Activated CD8-positive, alpha-beta memory T cell treated with anti-CD3 and anti-CD28 coated beads for 1 hour (primary cell): ENCODE measurements at places on chromosomes 2 and 18.

DNA sequence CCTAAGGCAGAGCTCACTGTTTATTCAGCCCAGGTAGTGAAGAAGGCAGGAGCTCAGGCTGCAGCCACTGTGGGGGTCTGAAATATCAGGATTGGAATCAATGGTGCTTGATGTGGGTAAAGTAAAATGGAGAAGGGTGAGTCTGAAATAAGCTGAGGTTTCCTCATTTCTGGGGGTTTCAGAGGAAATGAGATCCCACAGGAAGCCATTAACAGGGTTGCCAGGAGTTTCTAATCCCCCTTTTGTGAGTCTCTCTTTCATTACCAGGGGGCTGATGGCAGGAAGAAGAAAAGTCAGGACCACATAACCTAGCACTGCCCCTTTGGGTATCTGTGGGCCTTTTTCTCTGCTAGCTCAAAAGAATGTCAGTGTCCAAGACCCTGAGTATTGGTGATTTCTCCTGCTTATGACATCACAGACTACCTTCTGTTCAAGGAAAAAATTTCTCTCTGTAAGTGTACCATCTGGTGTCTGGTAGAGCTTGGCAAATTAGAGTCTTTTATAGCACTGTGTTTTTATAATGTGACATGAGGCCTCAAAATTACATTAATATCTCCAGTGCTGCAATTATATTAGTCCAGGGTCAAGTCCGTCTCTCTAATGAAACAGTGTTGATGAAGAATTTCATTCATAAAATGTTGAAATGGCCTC lies 56.0 kb downstream of the LBH start:
- DNase-seq: no peak

- DNase-seq: no peak
Measured at GRCh38 chr2:85132834-85133637, at the start of gene TCF7L1. TCF7L1 (plus strand) TSS chr2:85133392; CDS start chr2:85133685, 293 bp downstream.

GRCh38 chr18:78980777-78981380 lies 1.3 kb downstream of the SALL3 start:
- no peak for DNase-seq

DNA sequence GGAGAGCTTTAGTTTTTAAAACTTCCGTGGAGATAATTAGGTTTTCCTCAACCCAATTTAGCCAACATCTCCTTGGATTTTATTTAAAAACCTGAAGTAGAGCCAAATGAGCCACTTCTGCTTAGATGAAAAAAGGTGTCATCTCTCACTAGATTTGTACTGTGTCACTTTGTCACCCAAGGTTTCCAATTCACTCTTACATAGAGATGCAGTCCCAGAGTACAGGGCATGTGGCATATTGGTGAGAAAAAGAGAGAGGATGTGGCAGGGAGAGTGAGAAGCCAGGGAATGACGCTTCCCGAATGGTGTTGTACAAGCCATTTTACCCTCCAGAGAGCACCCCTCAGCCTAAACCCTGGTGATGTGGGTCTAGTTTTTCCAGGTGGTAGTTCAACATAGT lies 44.4 kb upstream of the CTLA4 start:
- no peak for DNase-seq

GRCh38 chr18:9867071-9867594 lies 18.6 kb upstream of the TXNDC2 start:
- DNase-seq: no peak

DNA sequence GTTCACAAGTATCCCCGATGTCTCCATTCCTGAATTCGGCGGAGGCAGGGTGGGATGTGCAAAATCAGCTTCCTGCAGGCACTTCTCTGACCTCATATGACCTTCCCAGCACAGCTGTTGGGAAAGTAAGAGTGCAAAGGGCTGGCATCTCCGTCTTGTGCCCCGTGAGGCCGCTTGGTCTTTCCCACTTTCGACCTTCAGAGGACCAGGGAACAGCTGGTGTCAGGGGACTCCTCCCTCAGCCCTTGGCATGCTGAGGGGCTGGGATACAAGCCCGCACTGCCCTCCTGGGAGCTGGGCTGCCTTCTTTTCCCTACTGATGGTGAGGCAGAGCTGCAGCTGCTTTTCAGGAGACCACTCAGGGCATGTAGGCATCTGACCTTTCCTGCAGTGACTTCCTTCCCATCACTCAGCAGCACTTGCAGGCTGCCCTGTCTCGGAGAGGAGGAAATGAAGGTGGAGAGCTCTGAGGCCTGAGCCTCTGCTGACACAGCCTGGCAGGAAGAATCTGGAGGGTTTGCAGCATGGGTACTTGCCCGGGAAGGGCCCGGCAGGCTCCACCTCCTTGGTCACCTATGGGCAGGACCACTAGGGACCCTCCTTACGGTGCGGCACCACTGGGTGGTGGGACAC lies 277.2 kb upstream of the HS6ST1 start:
- DNase-seq: no peak

DNA sequence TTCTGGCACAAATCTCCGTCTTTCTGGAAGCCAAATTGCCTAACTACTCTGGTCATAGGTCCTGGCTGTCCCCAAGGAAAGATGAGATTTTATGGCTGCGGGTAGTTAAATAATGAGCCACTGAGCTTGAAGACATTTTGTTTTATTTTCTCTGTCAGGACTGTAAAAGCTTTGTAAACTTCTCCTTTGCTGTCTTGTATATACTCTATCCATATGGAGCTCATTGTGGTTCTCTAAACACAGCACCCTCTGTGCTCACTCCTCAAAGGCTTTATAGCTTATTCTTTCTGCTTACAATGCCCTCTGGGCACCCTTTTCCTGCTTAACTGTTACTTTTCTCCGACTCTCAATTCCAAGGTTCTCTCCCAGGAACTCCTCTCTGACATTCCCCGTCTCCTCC lies 209.1 kb downstream of the CMPK2 start:
- DNase-seq: no peak

DNA sequence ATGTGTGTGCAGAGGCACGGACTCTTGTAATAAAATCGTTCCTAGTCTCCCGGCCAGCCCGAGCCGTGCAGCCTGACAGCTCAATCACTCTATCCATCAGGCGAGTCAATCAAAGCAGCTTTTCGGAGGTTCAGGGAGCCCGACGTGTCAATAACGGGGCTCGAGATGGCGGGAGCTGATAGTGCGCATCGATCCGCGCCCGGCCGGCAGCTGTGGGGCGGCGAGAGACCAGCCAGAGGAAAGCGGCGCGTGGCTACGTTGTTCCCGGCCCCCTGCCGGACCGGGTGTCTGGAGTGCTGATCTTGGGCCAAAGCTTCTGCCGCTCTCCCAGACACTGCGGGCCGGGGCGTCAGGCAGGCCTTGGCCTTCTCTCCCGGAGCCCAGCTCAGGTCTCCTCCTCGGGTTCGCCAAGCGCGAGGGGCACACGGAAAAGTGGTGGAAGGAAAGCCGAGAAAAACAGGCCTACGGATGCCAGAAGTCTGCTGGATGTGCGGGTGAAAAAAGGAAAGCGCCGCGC lies 2.4 kb downstream of the EN1 start:
- DNase-seq: no peak

GRCh38 chr2:175383286-175383685 lies 201.8 kb upstream of the ATP5MC3 start:
- no peak for DNase-seq

DNA sequence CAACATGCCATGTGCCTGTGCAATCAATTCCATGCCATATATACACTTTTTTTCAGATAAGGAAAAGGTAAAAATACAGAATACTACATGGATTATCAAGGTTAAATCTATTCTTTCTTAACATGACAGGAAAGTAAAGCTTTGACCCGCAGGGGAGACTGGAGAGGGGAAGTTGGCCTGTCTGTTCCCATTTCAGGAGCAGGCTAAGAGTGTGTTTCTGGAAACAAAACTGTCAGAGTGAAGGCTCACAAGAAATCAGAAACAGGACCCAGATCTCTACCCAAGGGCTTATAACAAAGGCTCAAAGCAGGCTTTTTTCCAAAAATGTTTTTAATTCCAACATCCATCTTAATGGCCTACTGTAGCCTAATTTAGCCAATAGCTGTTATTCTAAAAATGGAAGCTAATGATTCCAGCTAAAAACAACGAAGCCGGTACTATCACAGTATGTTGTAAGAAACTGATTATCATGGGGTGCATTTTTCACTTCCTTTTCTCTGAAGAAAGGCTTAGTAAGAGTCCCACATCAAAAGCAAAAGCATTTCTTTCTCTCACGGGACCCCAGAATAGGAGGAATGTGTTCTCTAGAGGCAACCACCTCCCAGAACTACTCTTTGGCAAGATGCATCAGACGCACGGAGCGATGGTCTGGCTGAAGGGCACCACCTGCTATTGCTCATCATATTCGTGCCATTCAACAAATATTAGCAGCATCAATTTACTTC lies 41.4 kb downstream of the FECH start:
- no peak for DNase-seq

GRCh38 chr18:79610461-79611039 lies 69.1 kb upstream of the CTDP1 start:
- DNase-seq: no peak

DNA sequence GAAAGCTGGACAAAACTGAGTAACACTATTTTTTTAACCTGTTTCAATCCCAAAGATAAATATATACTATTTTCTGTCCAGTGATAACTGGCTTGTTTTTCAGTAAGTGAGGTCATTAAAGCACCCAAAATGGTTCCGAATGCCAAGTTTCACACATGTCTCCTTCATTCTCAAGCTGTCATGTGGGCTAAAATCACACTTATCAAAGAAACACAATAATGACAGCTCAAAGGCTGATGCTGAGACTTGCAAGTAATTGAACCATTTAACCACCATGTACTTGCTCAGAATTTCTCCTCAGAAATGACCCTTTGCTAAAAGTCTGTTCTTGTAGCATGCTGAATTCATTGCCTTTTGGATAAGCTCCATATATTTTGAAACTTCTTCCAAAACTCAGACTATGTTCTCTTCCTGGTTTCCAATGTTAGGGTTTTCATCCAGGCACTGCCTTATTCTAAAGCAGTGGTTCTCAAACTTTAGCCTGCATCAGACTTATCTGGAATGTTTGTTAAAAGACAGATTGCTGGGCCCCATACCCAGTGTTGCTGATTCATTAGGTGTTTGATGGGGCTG lies 149.8 kb downstream of the VWC2L start:
- no peak for DNase-seq

- no peak for DNase-seq
Measured at GRCh38 chr2:240346015-240346752, 89.3 kb upstream of the GPC1 start.

- DNase-seq: no peak
Measured at GRCh38 chr2:117137371-117137770, 677.1 kb upstream of the DDX18 start.

DNA sequence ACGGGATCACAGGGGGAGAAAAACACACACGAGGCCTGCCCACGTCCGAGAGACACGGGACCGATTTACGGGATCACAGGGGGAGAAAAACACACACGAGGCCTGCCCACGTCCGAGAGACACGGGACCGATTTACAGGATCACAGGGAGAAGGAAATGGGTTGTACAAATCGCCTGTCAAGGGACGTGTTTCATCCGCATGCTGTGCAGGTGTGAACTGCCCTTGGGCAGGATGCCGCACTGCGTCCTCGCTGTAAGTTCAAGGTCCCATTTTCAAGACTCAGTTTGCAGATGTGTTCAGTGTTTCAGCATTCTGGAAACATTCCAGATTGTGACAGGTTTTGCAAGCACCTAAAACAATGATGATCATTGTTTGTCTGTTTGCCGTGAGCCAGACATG lies 2.3 kb upstream of the KCNG2 start:
- no peak for DNase-seq

GRCh38 chr18:22933966-22934423 lies 867 bp downstream of the RBBP8 start:
- no peak for DNase-seq

GRCh38 chr2:149353421-149353820 lies 23.0 kb downstream of the LYPD6 start:
- no peak for DNase-seq

GRCh38 chr18:10784596-10785202 lies 258.9 kb downstream of the NAPG start:
- no peak for DNase-seq

- DNase-seq: no peak
Measured at GRCh38 chr2:51997571-51997970, 965.6 kb upstream of the NRXN1 start.

DNA sequence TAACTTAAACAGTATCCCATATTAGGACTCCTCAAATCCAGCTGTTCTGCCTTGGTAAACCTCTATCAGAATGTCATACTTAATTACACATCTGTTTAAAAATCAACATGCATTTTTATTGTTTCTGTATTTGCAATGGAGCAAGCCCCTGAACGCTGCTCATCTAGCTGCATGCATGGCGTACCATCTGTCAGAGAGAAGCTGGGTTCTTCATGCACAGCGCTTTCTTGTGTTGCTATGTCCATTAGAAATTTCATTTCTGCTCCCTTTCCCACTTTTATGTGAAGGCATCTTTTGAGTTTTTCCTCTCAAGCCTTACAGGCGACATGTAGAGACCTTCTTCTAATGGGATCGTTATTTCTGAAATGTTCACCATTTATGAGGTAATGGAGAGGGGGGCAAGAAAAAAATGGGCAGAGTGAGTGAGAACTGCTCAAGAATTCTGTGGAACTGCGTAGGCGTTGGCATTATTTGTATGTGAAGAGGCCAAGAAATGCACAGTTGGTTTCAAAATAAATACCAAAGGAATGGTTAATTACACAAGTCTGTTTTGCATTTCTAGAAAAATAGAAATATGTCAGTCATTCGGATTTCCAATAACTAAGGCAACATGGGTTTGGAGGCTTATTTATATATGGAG lies 31.6 kb downstream of the INSIG2 start:
- no peak for DNase-seq

DNA sequence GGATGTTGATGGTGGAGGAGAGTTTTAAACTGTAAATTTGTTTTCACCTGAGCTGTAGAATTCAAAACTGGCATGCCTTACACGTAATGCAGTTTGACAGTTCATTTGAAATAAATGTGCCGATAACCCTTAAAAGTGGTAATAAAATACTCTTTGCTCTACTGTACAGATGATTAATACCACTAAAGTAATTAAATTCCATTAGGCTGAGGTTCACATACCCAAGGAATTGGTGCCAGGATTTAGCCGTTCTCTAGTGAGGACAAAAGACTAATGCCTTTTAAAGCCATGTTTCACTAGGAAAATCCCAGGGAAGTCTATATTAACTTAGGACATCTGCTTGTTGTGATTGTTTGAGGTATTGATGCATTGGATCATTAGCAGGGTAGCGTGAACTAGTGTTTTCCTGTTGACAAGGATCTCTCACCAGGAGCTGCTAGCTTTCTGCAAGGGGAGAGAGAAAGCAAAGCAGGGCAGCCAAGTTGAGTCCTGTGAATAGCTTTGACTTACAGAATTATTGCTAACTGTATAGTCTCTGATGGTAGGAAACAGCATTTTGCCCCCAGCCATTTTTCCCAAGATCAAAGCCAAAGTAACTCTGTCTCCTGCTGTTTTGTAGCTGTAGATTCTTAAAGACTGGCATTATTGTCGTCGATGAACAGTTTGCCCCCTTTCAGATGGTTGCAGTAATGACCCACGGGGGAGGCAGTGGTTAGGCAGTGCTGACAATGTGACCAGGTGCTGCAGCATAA lies 280.9 kb upstream of the FANCL start:
- DNase-seq: no peak

DNA sequence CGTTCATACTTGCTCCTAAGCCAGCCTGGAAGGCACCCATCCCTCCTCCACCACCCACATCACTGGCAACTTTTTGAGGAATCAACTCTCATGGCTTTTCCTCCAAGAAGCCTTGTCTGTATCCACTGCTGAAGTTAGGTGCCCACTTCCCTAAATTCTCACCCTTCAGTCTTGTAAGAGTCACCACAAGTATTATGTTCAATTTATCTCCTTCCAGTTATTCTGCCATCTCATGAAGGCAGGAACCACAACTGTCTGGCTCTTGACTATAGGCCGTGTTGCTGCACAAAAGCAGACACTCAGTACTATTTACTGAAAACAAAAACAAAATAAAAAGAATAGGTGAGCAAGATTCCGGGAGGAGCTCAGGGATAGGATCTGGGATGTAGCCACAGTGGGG lies 234.8 kb downstream of the CYRIA start:
- DNase-seq: no peak
